Cardiac muscle cell (in vitro differentiated cells and primary cell): ENCODE measurements at places on chromosomes 2 and 18.

- DNase-seq: no peak
These were observed 91.4 kb downstream of the TGFA start for GRCh38 chr2:70461981-70462876.

DNA sequence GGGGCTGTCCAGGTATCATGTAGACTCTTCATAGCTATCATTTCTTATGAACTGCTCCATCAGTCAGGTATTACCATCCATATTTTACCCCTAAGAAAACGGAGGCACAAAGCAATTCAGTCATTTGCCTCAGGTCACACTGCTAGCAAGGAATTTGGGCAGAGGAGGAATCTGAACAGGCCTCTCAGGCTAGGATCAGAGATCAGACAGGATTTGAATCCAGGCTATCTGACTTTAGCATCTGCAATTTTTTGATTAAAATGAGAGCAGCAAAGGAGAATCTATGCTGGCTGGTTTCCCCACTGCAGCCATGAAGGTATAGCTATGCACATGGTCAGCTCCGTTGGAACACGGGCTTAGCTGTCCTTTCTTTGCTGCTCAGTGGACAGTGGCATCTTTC lies 60.1 kb downstream of the TACR1 start:
- no peak for DNase-seq

GRCh38 chr2:225042800-225043167 lies 516 bp upstream of the DOCK10 start:
- DNase-seq: no peak

DNA sequence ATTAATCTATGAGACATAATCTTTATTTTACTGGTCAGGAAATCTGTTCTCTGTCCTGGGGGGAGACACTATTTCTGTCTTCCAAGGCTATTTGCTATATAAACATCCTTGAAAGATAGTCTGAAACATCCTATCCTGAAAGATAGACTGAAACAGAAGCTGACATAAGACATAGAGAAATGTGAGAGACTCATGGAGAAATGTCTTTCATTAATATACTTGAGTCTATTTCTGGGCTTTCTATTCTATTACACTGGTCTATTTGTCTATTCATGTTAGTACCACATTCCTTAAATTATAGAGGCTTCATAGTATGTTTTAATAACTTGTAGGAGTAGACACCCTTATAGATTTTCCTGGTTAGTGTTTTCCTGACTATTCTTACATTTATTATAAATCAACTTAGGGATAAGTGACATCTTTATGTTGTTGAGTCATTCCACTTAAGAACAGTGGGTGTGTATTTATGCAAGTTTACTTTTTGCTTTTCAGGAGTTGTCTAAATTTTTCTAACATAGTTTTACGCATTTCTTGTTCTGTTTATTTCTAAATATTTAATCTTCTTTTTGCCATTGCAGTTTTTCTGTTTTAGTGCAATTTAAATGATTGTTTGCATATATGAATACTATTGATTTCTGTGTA lies 244.9 kb upstream of the ZSWIM2 start:
- no peak for DNase-seq

DNA sequence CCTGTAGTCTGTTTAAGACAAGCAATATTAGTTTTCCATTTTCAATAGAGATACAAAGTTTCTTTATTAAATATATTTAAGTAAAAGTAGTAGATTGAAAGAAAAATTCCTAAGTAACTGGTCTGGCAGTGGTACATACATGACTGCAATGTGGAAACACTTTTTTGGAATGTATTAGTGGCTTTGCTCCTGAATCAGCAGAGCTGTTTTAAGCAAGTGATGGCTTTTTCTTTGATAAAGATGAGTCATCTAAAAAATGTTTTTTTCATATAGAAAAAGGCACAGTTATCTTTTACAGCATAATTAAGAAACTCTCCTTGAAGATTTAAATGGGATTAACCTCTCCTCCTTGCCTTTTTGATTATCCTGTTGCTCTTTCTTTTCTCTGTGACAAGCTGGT lies 34.9 kb downstream of the KDM3A start:
- DNase-seq: no peak

DNA sequence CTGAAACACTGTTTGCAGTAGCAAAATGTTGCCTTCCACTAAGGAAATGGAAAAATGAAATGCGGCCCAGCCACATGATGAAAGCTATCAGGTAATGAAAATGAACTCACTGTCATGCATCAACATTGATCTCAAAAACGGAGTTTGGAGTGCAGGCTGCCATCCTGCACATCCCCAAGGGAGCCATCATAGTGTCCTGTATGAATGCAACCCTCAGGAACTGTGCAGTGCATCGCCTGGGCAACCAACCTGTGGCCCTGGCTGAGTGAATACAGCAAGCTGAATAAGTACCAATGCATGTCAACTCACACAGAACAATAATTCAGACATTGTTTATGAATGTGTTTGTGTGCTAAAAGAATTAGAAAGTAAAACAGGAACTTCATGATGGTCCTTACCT lies 23.1 kb upstream of the TXNDC2 start:
- DNase-seq: no peak

DNA sequence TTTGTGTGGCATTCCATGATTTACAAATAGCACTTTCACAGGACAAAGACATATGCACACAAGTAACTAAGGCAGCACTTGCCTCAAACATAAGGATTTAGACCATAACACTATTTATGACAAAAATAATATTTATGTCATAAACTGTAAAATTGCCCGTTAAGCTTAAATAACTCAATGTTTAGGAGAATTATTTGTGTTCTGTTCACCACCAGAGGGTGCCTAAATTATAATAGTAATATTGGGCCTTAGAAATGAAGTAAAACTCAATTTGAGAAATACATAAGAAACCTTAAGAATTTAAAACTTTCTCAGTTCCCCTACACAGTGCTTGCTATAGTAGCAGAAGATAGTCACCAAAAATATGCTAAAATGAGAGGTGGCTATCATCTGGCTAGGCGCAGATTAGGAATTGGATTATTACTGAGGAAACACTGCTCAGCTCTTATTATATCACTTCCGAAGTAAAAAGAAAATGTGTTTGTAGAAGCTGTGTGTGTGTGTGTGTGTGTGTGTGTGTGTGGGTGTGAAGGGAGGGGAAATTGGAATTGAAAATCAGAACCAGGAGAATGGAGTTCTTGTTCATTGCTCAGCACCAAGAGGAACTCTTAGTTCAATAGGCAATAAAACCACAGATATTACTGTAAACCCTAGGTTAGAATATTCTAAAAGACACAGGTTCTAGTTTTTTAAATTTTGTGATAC lies 4.9 kb upstream of the CHN1 start:
- no peak for DNase-seq

DNA sequence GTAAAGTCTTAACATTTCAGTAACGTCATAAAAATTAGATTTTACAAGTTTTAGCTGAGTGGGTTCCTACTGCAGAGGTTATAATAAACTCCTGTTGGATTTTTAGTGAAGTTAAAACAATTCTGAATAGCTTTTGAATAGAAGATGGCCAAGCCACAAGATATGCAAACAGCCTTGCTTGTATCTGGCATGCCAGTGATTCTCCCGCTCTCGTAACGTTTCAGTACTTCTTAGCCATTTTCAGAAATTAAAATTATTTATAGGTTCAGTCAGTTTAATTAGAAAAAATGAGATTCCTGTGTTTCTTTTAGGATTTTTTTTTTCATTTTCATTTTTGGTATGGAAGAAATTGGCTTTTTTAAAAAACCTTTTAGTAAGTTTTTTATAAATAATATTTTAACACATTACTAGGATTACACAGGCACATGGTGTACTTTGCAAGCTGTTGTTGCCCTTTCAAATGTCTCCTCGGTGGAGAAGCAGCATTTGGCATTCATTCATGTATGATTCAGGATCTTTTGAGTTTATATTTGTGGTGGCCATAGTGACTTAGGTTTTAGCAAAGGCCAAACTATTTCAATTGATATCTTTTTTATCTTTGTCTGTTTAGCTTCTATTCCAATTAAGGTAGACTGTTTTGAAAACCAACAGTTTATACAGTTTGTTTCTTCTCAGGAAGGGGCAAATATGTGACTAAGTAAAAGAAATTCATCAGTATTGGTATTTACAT lies 30.6 kb upstream of the RND3 start:
- peak; percentile 55 for DNase-seq

GRCh38 chr2:27264753-27265535 lies 2.1 kb upstream of the SLC30A3 start:
- DNase-seq: peak; percentile 55

GRCh38 chr2:108833219-108833618 lies 46.6 kb downstream of the CCDC138 start:
- DNase-seq: no peak

GRCh38 chr2:239594772-239595608 lies 194.2 kb upstream of the HDAC4 start:
- DNase-seq: no peak

GRCh38 chr2:84458551-84459017 lies 496 bp downstream of the SUCLG1 start:
- peak; percentile 32 for DNase-seq

GRCh38 chr18:58669731-58670378 lies 1.4 kb upstream of the MALT1 start:
- DNase-seq: no peak

- no peak for DNase-seq
These were observed 45.7 kb upstream of the CUL3 start for GRCh38 chr2:224630659-224631550.

- DNase-seq: no peak
These were observed 18.3 kb downstream of the HS6ST1 start for GRCh38 chr2:128300151-128301020.

GRCh38 chr2:177984749-177985148 lies 87.8 kb downstream of the PDE11A start:
- peak; percentile 6 for DNase-seq

DNA sequence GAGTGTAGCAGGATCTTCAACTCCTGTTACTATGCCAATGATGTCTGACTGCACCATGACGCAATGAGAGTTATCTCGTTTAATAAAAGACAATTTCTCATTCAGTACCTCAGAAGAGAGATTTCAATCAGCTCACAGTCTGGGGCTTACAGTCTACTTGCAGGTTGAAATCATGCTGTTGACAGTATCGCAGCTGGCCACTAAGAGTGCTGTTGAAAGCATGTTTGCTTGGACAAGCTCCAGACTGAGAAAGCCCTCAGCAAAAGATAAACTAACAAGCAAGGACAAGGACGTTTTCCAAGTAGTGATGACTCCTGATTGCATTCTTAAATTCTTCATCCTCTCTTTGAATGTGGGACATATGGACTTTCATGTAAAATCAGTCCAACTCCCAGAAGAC lies 145.2 kb upstream of the SYT4 start:
- DNase-seq: peak; percentile 74

- DNase-seq: no peak
These were observed 240.5 kb downstream of the RDH14 start for GRCh38 chr2:18319987-18320386.

- no peak for DNase-seq
These were observed 93.5 kb upstream of the STK39 start for GRCh38 chr2:168340931-168341330.

GRCh38 chr18:9719421-9719981 lies 11.4 kb downstream of the RAB31 start:
- no peak for DNase-seq

- no peak for DNase-seq
These were observed 8.0 kb downstream of the AGFG1 start for GRCh38 chr2:227479865-227480475.

DNA sequence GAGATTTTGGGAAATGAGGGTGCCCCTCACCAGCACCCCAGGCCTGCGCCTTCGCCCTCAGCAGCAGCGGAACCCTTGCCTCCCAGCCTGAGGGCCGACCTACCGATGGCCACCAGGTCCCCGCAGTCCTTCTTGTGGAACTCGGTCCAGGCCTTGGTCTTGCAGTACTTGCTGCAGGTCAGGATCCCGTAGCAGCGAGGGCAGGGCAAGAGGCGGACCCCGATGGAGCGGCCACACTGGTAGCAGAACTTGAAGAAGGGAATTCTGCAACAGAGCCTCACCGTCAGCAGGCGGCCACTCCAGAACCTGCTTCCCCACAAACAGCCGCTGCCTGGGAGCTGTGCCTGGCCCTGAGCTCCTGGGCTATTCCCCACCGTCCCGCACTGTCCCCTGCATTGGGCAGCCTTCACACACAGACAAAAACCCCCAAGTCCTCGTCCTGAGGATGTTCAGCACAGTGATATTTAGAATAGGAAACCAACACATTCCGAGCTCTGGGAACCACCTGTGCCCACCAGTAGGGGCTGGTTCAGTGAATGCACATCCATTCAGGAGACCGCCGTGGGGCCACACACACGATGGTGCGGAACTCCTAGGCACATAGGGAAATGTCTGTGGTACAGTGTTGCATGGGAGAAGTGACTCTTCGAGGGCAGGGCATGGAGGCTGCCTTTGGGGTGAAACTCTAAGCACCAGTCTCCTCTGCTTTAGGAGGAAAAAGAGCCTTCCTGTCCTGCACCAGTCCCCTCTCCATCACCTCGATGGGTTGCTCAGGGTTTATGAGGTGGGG lies 45.6 kb downstream of the GPC1 start:
- DNase-seq: no peak

DNA sequence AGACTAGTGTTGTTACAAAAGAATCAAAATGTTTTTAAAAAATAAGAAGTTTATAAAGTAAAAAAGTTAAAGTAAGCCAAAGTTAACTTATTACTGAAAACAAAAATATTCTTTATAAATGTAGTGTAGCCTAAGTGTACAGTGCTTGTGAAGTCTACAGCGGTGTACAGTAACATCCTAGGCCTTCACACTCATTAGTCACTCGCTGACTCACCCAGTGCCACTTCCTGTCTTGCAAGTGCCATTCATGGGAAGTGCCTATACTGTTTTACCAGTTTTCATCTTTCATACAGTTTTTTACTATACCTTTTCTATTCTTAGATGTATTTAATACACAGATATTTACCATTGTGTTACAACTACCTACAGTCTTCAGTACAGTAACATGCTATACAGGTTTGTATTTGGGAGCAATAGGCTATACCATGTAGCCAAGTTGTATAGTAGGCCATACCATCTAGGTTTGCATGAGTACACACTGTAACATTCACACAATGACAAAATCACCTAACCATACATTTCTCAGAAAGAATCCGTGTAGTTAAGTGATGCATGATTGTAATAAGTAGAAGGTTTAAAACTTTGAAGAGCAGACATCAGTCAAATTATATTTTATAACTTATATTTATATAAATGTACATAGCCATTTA lies 13.4 kb downstream of the SERPINB7 start:
- DNase-seq: peak; percentile 51

DNA sequence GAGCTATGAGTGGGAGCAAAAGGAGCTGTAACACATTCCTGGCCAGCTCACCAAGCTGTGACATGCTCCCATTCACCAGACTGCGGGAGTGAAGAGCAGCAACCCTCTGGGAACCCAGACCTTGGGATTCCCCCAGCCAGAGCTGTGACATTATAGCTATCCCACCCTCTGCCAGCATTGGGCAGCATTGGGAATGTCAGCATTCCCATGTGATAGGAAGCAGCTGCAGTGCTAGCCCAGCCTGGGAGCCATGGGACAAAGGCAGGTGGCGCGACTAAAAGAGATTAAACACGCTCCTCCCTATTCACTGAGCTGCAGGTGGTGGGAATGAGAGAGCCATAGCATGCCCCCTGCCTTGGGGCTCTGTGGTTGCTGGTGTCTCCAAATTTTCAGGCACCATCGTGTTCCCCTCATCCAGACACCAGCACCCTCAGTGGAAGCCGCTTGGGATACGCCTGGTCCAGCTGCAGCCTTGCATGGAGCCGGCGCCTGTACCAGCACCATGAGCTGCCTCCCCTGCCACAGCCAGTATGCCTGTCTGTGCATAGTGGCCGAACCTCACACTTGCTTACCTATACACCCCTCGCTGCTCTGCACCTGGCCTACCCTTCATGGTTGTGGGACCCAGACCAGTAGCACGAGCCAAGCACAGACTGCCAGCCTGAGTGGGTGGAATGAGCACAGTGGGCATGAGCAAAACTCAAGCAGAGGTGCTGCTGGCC lies 695.6 kb upstream of the GCFC2 start:
- DNase-seq: no peak

- no peak for DNase-seq
These were observed 39.8 kb downstream of the XRCC5 start for GRCh38 chr2:216148983-216149382.
